AG09309 (cell line): ENCODE measurements at places on chromosomes 16 and 17.

DNA sequence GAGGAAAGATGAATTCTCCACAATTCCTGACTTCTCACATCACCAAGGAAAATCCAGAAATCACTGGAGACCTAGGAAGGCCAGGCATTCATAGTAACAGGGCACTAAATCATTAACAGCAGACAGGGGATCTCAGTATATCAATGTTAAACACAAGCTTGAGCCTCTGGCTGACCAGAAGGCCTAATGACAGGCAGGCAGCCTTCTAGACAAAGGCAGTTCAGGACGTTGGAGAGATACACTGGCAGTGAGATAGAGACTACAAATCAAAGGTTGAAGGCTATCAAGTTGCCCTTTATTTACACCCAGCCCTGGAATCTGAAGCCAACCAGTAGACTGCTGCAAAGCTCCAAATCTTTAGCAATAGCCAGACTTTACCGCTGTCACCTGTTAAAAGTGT, 422.8 kb upstream of the CCL2 start:
- DNase-seq, result no peak

GRCh38 chr16:78815713-78816112, 716.3 kb downstream of the WWOX start:
- DNase-seq, result no peak

GRCh38 chr16:50657241-50657640, 23.9 kb downstream of the SNX20 start:
- no peak for DNase-seq

GRCh38 chr17:5422505-5422904, 2.5 kb downstream of the RPAIN start:
- DNase-seq, result peak; percentile 45

DNA sequence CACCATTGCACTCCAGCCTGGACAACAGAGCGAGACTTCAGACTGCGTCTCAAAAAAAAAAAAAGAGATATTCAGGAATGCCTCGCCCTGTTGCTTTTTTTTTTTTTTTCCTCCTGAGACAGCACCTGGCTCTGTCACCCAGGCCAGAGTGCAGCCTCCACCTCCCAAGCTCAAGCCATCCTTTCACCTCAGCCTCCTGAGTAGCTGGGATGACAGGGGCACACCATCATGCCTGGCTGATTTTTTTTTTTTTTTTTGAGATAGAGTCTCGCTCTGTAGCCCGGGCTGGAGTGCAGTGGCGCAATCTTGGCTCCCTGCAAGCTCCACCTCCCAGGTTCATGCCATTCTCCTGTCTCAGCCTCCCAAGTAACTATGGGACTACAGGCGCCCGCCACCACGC, 8.0 kb downstream of the PHAF1 start:
- no peak for DNase-seq

DNA sequence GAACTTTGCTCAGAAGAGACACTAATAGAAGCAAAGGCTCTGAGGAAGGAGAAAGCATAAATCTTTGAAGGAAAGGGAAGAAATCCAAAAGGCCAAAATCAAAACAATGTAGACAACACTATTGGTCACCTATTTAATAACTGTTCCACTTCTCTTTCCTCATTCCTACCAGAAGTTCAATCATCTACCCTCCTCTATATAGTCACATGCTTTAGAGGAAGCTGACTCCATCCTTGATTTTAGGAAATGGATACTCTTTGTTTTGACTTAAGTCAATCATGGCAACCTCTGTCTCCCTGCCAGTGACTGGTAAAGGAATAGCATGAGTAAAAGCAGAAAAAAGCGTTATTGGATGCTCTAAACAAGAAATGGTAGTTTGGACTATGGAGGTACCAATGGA, 7.3 kb downstream of the BRIP1 start:
- DNase-seq, result no peak

DNA sequence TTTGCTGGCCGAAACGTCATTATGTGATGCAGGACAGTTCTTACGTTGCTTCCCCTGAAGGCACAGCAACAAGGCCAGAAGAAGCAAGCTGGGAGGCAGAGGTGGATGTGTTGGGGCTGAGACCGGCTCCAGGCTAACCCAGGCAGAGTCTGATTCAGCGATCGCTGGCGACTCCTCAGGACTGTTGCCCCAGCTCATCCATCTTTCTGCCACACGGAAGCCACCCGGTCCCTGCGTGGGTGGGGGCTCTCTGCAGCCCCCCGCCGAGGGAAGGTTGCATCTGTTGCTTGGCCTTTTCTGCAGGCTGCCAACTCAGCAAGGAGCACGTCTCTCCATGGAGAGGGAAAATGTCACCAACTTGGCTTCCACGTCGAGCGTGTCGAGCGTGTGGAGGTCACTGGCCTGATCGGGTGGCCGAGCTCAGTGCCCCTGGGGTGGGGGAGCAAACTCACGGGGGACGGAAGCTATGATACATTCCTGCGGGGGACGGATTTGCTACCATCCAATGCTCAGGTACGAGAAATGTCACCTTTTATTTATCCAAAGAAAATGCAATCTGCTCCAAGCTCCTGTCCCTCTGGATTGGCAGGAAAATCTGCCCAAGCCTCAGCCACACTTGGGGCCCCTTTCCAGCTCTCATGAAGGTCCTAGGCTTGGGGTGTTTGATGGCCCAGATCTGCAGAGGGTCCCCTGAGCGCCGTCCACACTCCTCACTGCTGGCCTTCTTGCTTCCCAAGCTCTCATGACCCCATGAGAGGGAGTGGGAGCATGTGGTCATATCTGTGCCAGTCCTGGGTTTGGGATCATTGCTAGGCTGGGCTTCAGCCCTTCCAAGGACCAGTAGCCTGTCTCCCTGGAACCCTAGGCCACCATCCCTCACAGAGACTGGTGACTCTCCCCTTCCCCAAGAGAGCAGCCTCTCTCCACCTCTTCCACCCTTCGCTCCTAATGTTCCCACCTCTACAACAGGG, 69.4 kb downstream of the RPH3AL start:
- DNase-seq, result no peak

- no peak for DNase-seq
Observed at GRCh38 chr17:81406117-81406953, 11.1 kb downstream of the BAHCC1 start.

DNA sequence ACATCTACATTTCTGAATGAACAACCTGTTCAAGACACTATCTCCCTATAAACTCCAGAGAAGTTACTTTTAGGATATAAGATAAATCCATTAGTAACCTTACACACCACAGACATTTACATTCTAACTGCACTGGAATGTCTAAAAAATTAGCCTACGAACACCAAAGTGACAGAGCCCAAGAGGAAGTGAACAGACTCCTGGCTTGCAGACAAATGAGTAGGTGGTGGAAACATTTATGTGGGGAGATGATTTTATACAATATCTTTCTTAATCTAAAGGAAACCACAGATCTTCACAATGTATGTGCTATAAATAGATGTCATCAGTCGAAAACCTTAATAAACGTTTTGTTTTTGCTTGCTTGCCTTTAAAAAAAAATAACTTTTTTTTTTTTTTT, 18.8 kb downstream of the ZNF652 start:
- no peak for DNase-seq

DNA sequence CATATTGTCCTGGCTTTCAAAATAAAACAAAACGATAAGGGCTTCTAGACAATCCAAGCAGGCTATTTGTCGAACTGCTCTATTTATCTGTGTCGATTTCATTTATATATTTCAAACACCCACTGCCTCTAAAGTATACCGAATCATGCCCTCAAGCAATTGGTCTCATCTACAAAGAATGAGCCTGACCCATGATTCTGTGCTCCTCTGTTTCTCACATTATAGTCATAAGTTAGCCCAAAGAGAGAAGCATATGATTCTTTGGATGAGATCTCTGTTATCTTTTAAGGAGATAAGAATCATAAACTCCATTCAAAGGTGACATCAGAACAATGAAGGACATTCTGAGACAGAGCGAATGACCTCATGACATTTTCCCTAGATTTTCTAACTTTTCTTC, 191.1 kb downstream of the MAP2K6 start:
- no peak for DNase-seq

- DNase-seq, result no peak
Observed at GRCh38 chr16:51854401-51854951, 692.5 kb downstream of the TOX3 start.

- peak; percentile 81 for DNase-seq
Observed at GRCh38 chr17:2405247-2405926, 4.5 kb upstream of the MNT start.

DNA sequence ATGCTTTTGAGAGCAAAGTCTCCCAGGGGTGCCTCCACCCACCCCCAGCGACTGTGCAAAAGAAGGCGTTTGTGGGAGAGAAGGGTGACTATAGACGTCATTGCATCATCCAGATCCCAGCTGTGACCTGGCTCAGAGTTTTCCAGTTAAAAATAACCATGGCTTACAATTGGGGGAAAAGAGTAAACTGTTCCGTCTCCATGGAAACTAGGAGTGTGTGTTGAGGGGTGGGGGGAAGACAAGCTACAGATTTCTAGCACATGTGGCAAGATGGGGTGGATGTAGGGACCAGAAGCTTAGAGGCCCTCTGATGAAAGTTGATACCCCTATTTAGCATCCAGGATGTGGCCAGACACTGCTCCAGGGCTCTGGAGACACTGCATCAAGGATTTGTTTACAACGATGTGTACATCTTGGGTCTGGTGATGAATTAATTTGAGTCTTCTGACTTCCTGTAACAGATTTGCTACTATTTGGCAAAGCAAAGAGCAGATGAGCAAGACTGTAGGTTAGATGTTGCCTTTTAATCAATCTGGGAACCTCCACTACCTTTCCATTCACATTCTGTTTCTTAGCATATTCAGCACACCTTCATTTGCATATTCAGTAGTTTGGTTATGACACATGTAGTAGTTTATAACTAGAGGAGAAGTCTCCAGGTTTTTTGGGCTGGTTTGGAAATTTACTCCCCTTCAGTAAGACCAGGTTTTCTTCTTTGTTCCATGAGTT, 6.2 kb upstream of the DUSP14 start:
- DNase-seq, result peak; percentile 76

- no peak for DNase-seq
Observed at GRCh38 chr17:42101513-42102292, 3.4 kb upstream of the ZNF385C start.

- no peak for DNase-seq
Observed at GRCh38 chr17:82022310-82022980, at the start of gene CENPX. CENPX (minus strand) TSS chr17:82022878; CDS start chr17:82022861, 17 bp downstream.
